Activated CD8-positive, alpha-beta T cell treated with anti-CD3 and anti-CD28 coated beads for 36 hours (primary cell): ENCODE measurements at places on chromosomes 2 and 18. TPM values are rescaled to one million over a fixed set of nuclear protein-coding genes. Genes with fewer than 3 reads are reported as not detected.
A peak's percentile ranks its signal among the peaks of the same experiment; 100 is the strongest.

Gene CAPN14
- total RNA-seq: 0.59 TPM

DNA sequence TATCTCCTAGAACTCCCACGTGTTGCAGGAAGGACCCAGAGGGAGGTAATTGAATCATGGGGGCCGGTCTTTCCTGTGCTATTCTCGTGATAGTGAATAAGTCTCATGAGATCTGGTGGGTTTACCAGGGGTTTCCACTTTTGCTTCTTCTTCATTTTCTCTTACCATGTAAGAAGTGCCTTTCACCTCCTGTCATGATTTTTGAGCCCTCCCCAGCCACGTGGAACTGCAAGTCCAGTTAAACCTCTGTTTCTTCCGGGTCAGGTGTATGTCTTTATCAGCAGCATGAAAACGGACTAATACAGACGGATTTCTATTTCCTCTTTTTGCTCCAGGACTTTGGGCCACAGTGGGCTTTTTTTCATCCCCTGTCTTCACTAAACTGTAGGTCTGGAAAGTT is 88.3 kb upstream of the KCNE4 start:
- peaks cover 28% of the 10 kb centered on the region for H3K27me3 ChIP-seq
- no peak overlapping the region for H3K27ac ChIP-seq
- no peaks in the 10 kb centered on the region for H3K36me3 ChIP-seq
- no peaks in the 10 kb centered on the region for H3K4me1 ChIP-seq
- DNase-seq: no peak

- H3K4me1 ChIP-seq: no peaks in the 10 kb centered on the region
- H3K36me3 ChIP-seq: no peaks in the 10 kb centered on the region
- no peak for DNase-seq
- no peak overlapping the region for H3K27ac ChIP-seq
- no peaks in the 10 kb centered on the region for H3K27me3 ChIP-seq
These were observed 150.0 kb upstream of the COL3A1 start for GRCh38 chr2:188824125-188824524.

- no peaks in the 10 kb centered on the region for H3K27me3 ChIP-seq
- no peaks in the 10 kb centered on the region for H3K36me3 ChIP-seq
- no peak overlapping the region for H3K4me3 ChIP-seq
- no peaks in the 10 kb centered on the region for H3K4me1 ChIP-seq
These were observed 242.3 kb upstream of the SOX11 start for GRCh38 chr2:5449867-5450266.

Gene EVA1A
- total RNA-seq: not detected

DNA sequence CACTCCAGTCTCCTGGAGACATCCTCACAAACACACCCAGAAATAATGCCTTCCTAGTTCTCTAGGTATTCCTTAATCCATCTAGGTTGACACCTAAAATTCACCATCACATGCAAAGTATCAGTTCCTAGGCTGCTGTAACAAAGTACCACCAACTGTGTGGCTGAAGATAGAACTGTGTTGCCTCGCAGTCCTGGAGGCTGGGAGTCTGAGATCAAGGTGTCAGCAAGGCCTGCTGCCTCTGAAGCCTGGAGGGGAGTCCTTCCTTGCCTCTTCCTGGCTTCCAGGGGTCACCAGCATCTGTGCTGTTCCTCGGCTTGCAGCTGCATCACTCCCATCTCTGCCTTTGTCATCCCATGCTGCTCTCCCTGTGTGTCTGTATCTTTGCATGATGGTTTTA is 36.3 kb upstream of the TMEM131 start:
- DNase-seq: no peak
- no peaks in the 10 kb centered on the region for H3K27me3 ChIP-seq
- no peaks in the 10 kb centered on the region for H3K36me3 ChIP-seq
- H3K4me3 ChIP-seq: no peak overlapping the region
- no peak overlapping the region for H3K27ac ChIP-seq

DNA sequence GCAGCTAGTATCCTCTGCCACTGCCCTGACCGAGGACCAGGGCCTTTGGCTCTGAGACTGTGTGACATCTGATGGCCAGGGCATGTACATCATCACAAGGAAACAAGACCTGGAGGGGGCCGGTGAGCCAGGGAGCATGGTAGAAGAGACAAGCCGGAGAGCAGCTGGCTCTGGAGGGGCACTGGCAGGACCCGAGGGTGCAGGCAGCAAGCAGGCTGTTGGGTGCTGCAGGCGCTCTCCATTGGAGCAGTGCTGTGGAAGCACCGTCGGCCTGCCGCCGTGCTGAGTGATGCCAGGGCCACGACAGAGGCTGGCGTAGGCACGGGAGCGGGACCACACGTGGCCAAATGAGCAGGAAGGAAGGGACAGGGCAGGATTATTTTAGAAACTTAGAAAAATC is 335.2 kb downstream of the GBX2 start:
- DNase-seq: no peak
- no peaks in the 10 kb centered on the region for H3K36me3 ChIP-seq
- no peaks in the 10 kb centered on the region for H3K4me1 ChIP-seq
- H3K27me3 ChIP-seq: peaks cover 1% of the 10 kb centered on the region

Gene SLC30A3
- total RNA-seq: 0.43 TPM

GRCh38 chr2:169415233-169415748 is 53.0 kb upstream of the LRP2 start:
- no peaks in the 10 kb centered on the region for H3K4me1 ChIP-seq
- DNase-seq: no peak
- H3K4me3 ChIP-seq: no peak overlapping the region
- H3K36me3 ChIP-seq: no peaks in the 10 kb centered on the region
- H3K27me3 ChIP-seq: peaks cover 26% of the 10 kb centered on the region

DNA sequence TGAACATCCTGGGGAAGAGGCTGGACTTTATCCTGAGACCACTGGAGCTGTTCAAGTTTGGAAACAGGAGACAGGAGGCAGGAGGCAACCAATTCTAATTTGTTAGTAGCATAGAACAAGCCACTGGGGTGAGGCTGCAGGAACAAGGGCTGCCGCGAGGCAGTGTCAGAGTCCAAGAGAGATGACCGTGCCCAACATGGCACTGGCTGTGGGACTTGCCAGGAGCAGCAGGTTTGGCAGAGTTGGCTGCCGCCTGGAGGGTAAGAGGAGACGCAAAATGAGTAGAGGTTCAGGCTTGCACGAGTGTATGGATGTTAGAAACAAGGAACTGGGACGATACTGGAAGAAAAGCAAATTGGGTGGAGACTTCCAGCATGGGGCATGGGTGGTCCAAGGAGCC is 168.5 kb downstream of the TPGS2 start:
- no peak for DNase-seq
- no peak overlapping the region for H3K4me3 ChIP-seq
- H3K27ac ChIP-seq: no peak overlapping the region
- H3K36me3 ChIP-seq: no peaks in the 10 kb centered on the region
- H3K27me3 ChIP-seq: peaks cover 7% of the 10 kb centered on the region
- no peaks in the 10 kb centered on the region for H3K4me1 ChIP-seq

Gene EFEMP1
- total RNA-seq: not detected

DNA sequence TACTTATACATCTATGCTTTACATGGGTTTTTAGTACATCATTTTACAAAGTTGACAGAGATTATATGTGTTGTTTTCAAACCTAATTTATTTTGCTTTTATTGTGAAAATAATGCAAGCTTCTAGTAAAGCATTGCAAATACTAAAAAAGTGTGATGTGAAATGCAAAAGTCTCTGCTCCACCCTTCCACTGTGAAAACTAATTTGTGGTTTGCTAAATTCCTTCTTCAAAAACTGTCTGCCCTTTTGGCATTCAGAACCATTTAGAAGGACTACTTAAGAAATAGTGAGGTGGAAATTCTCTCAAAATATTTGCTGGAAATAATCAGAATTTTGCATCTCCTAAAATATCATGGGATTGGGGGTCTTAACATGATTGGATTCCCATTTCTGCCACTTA is 78.4 kb downstream of the CSRNP3 start:
- H3K4me3 ChIP-seq: no peak overlapping the region
- H3K36me3 ChIP-seq: no peaks in the 10 kb centered on the region
- no peaks in the 10 kb centered on the region for H3K4me1 ChIP-seq
- DNase-seq: no peak
- no peaks in the 10 kb centered on the region for H3K27me3 ChIP-seq

GRCh38 chr2:70515938-70516337 is 37.7 kb downstream of the TGFA start:
- H3K4me3 ChIP-seq: no peak overlapping the region
- peaks cover 5% of the 10 kb centered on the region for H3K4me1 ChIP-seq
- DNase-seq: peak; percentile 8

DNA sequence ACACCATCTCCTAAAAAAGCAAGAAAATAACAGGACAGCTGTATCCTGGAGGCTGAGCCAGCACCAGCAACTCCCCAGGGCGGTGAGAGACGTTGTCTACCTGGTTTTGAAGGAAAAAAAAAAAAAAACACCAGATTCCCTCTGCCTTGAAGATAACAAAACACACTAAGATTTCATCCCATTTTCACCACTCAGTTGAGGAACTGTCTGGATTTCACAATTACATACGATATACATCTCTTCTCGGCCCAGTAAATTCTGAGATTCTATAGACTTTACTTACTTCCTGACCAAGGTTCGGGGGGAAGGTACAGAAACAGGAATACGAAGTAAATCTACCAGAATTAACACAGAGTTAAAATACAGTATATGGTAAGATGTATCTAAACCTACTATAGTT is 8.5 kb downstream of the ZNF516 start:
- no peak overlapping the region for H3K4me3 ChIP-seq
- H3K27ac ChIP-seq: no peak overlapping the region
- peaks cover 17% of the 10 kb centered on the region for H3K27me3 ChIP-seq
- H3K4me1 ChIP-seq: peaks cover 13% of the 10 kb centered on the region

DNA sequence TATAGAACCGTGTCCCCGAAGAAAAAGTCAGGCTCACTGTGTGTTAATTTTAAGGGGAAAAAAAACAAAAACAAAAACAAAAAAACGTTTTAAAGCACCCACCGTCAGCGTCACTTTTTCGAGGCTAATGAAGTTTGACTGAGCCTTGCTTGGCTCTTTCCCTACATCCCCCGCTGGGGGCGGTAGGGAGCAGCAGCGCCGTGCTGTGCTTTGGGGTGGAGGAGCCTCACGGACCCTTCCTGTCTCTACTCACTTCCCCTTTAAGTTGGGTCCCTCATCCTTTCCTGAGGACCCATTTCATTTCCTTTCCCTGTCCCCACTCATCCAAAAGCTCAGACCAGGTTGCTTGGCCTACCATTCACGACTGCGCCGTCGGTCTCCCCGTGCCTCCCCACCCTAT is 82.8 kb upstream of the RPL31 start:
- H3K4me1 ChIP-seq: no peaks in the 10 kb centered on the region
- H3K27ac ChIP-seq: no peak overlapping the region
- DNase-seq: peak; percentile 35
- peaks cover 4% of the 10 kb centered on the region for H3K36me3 ChIP-seq
- H3K27me3 ChIP-seq: no peaks in the 10 kb centered on the region

Gene HOXD8
- total RNA-seq: not detected

- H3K27ac ChIP-seq: no peak overlapping the region
- peaks cover 2% of the 10 kb centered on the region for H3K36me3 ChIP-seq
- no peak overlapping the region for H3K4me3 ChIP-seq
These were observed 14.6 kb upstream of the CHN1 start for GRCh38 chr2:175019566-175020327.

Gene TMSB10
- 2,060 TPM for total RNA-seq

Gene PLCD4
- total RNA-seq: 0.49 TPM

Gene ATP8B1
- 0.18 TPM for total RNA-seq

- no peaks in the 10 kb centered on the region for H3K36me3 ChIP-seq
- peak overlapping the region; percentile 65 for H3K27ac ChIP-seq
- no peak for DNase-seq
- H3K4me1 ChIP-seq: peaks cover 8% of the 10 kb centered on the region
These were observed 135.3 kb downstream of the INSIG2 start for GRCh38 chr2:118223511-118223991.

Gene UGT1A5
- not detected for total RNA-seq

DNA sequence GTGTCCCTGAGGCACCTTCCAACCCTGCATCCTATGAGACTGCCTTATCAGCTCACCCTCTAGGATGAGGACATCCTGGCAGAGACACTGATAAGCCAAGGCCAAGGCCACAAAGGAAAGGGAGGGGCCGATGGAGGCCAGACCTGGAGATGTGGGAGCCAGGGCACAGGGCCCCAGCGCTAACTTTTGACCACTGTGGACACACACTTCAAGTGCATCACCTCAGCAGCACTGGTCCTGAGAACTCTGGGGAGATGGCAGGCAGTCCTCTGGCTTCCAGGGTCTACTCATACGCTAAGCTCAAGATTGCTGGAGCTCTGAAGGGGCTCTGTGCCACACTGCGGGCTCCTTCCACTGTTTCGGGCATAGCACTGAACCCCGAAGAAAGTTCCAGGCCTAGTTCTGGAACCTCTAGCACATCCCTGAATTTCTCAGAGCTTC is 100.2 kb upstream of the ID2 start:
- H3K27me3 ChIP-seq: peaks cover 3% of the 10 kb centered on the region
- no peaks in the 10 kb centered on the region for H3K36me3 ChIP-seq
- no peak for DNase-seq
- H3K4me1 ChIP-seq: peaks cover 48% of the 10 kb centered on the region

DNA sequence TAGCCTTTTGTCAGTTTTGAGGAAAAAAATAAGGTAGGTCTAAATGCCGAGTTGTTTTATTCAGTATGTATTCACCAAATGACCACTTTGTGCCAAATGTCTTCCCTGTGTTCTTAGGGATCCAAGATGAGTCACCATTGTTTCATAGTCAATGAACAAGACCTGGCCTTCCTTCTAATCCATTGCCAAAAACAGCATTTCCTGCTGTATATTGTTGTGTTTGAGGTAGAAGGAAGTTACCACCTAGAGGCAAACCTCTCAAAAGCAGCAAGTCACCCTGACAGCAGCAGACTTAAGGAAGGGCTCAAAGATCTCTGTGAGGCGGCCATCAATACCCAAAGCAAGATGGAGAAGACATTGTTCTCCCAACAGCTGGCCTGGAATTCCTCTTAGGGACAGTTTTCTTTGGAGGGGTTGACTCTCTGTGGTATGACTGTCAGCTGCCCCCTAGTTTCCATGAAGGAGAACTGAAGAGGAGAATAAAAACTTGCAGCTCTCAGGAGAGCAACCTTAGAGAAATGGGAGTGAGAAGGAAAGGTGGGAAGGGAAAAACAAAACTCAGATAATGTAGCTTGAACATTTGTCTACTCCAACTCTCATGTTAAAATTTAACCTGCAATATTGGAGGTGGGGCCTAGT is 328.3 kb downstream of the LRATD1 start:
- H3K4me3 ChIP-seq: no peak overlapping the region
- H3K4me1 ChIP-seq: no peaks in the 10 kb centered on the region
- no peak for DNase-seq
- peaks cover 11% of the 10 kb centered on the region for H3K27me3 ChIP-seq
- H3K27ac ChIP-seq: no peak overlapping the region

GRCh38 chr2:178804791-178805190 is 2.4 kb downstream of the TTN start:
- no peak for DNase-seq
- peaks cover 2% of the 10 kb centered on the region for H3K36me3 ChIP-seq

DNA sequence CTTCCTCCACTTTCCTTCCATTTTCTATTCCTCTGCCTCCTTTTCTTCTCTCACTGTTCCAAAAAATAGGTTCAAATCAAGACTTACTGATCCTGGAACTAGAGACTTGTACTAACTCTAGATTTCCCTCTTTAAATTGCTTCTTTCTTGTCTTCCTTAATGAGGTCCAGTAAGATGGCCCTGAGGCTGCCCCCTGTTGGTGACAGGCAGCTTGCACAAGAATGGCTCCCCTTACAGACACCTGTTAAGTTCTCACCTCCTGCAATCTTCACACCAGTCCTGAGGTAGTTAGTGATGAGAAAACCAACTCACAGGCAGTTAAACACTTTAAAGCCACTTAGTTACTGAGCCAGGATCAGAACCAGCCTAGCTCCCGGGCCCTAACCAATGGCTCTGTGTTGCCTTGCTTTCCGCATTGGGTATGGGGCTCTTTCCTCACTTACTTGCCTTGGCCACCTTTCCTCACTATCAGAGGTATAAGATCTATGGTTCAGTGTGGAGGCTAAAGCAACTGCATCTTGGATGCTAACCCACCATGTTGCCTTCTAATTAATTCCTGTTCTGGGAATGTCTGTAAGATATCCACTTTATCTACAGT is 130.6 kb downstream of the AKAIN1 start:
- no peaks in the 10 kb centered on the region for H3K36me3 ChIP-seq
- H3K27ac ChIP-seq: no peak overlapping the region
- no peak overlapping the region for H3K4me3 ChIP-seq
- peaks cover 3% of the 10 kb centered on the region for H3K27me3 ChIP-seq
- no peaks in the 10 kb centered on the region for H3K4me1 ChIP-seq
